Esophagus squamous epithelium (tissue), 5 donors: ENCODE measurements at places on chromosomes 6 and 20.

- no peaks in the 10 kb centered on the region for H3K36me3 ChIP-seq
- no peak overlapping the region for H3K27ac ChIP-seq
- no peak overlapping the region for H3K4me3 ChIP-seq
- H3K27me3 ChIP-seq = peaks cover 45% of the 10 kb centered on the region
- no peaks in the 10 kb centered on the region for H3K4me1 ChIP-seq
These were observed 22.9 kb upstream of the NPBWR2 start for GRCh38 chr20:64130271-64130670.

GRCh38 chr6:28558629-28559028, 32.9 kb downstream of the GPX5 start:
- DNase-seq = no peak
- H3K4me3 ChIP-seq = no peak overlapping the region
- H3K27me3 ChIP-seq = no peaks in the 10 kb centered on the region
- no peaks in the 10 kb centered on the region for H3K36me3 ChIP-seq
- H3K4me1 ChIP-seq = no peaks in the 10 kb centered on the region
- no peak overlapping the region for H3K27ac ChIP-seq

GRCh38 chr6:22873513-22874136, 304.3 kb downstream of the HDGFL1 start:
- H3K4me1 ChIP-seq = peaks cover 12% of the 10 kb centered on the region
- H3K27ac ChIP-seq = no peak overlapping the region
- H3K27me3 ChIP-seq = no peaks in the 10 kb centered on the region
- H3K36me3 ChIP-seq = no peaks in the 10 kb centered on the region
- no peak overlapping the region for H3K4me3 ChIP-seq

DNA sequence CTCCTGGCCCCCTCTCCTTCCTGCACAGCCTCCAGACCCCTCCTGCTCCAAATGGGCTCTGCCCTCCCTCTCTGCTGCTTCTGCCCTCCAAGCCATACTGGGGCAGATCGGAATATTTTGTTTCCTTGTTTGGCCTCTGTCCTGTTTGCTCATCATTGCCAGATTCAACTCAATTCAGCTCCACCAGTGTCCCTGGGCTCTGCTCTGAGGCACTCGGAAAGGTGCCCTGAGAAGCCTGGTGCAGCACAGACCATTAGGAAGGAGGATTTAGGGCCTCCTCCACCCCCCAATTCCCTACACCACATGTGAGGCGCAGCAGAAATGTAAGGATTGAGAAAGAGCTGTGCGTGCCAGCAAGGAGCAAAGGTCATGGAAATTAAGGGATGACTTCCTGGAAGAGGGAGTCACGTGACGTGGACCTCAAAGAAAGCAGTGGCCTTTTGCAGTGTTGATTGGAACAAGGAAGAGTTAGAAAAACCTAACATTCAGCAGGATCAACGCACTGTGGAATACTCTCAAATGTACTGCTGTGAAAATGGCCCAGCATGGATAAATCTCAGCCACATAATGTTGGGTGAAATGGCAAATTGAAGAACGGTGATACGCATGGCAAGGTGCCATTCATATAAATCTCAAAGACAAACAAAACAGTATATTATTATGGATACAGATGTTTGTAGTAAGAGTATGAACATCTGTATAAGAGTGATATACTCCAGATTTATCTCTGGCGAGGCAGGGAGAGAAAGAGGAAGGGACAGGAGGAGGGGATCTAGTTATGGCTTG, 229.5 kb upstream of the RNF24 start:
- H3K4me1 ChIP-seq = peaks cover 11% of the 10 kb centered on the region
- no peak overlapping the region for H3K4me3 ChIP-seq
- peaks cover 8% of the 10 kb centered on the region for H3K27me3 ChIP-seq
- no peaks in the 10 kb centered on the region for H3K36me3 ChIP-seq
- no peak for DNase-seq

- no peaks in the 10 kb centered on the region for H3K36me3 ChIP-seq
- H3K27ac ChIP-seq = no peak overlapping the region
- no peaks in the 10 kb centered on the region for H3K27me3 ChIP-seq
- DNase-seq = no peak
- H3K4me3 ChIP-seq = no peak overlapping the region
These were observed 154.1 kb downstream of the FOXA2 start for GRCh38 chr20:22430154-22430745.

- no peaks in the 10 kb centered on the region for H3K27me3 ChIP-seq
- H3K4me3 ChIP-seq = no peak overlapping the region
- peaks cover 4% of the 10 kb centered on the region for H3K4me1 ChIP-seq
- H3K27ac ChIP-seq = peak overlapping the region; percentile 49
- H3K36me3 ChIP-seq = no peaks in the 10 kb centered on the region
- no peak for DNase-seq
These were observed 20.0 kb upstream of the GSTA3 start for GRCh38 chr6:52929321-52930164.

GRCh38 chr6:162173466-162173865, 554.1 kb downstream of the PRKN start:
- no peak overlapping the region for H3K4me3 ChIP-seq
- no peaks in the 10 kb centered on the region for H3K4me1 ChIP-seq
- DNase-seq = no peak
- no peaks in the 10 kb centered on the region for H3K27me3 ChIP-seq
- no peak overlapping the region for H3K27ac ChIP-seq

GRCh38 chr6:85506441-85507093, 56.7 kb downstream of the NT5E start:
- H3K36me3 ChIP-seq = no peaks in the 10 kb centered on the region
- H3K27me3 ChIP-seq = no peaks in the 10 kb centered on the region
- no peak for DNase-seq
- H3K27ac ChIP-seq = no peak overlapping the region
- no peaks in the 10 kb centered on the region for H3K4me1 ChIP-seq

DNA sequence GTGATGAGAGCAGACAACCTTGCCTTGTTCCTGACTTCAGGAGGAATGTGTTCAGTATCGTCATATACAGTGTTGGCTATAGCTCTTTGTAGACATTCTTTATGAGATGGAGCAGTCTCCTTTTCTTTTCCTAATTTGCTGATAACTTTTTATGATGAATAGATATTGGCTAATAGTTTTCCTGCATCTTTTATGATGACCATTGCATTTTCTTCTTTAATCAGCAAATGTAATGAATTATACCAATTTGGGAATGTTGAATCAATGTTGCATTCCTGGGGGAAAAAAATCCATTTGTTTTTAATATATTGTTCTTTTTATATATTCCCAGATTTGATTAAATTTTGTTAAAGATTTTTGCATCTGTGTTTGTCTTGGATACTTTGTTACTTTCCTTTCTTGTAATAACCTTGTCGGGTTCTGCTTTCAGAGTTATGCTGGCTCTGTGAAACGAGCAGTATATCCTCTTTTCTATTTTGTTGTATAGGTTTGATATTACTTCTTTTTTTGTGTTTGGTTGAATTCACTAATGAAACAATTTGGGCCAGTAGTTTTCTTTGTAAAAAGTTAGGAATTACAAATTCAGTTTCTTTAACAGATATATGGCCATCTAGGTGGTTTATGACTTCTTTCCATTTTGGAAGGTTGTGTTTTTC, 23.9 kb downstream of the KDM1B start:
- DNase-seq = no peak
- H3K27me3 ChIP-seq = no peaks in the 10 kb centered on the region
- no peaks in the 10 kb centered on the region for H3K36me3 ChIP-seq
- H3K4me1 ChIP-seq = no peaks in the 10 kb centered on the region
- H3K4me3 ChIP-seq = no peak overlapping the region
- no peak overlapping the region for H3K27ac ChIP-seq

- DNase-seq = no peak
- H3K4me1 ChIP-seq = peaks cover 12% of the 10 kb centered on the region
- no peak overlapping the region for H3K27ac ChIP-seq
- no peaks in the 10 kb centered on the region for H3K36me3 ChIP-seq
These were observed 14.9 kb upstream of the FAM210B start for GRCh38 chr20:56343861-56344381.

- peaks cover 61% of the 10 kb centered on the region for H3K4me1 ChIP-seq
- no peaks in the 10 kb centered on the region for H3K36me3 ChIP-seq
- no peaks in the 10 kb centered on the region for H3K27me3 ChIP-seq
- peak overlapping the region; percentile 62 for H3K4me3 ChIP-seq
- H3K27ac ChIP-seq = peak overlapping the region; percentile 88
These were observed 2.0 kb downstream of the FOXQ1 start for GRCh38 chr6:1313767-1314503.

DNA sequence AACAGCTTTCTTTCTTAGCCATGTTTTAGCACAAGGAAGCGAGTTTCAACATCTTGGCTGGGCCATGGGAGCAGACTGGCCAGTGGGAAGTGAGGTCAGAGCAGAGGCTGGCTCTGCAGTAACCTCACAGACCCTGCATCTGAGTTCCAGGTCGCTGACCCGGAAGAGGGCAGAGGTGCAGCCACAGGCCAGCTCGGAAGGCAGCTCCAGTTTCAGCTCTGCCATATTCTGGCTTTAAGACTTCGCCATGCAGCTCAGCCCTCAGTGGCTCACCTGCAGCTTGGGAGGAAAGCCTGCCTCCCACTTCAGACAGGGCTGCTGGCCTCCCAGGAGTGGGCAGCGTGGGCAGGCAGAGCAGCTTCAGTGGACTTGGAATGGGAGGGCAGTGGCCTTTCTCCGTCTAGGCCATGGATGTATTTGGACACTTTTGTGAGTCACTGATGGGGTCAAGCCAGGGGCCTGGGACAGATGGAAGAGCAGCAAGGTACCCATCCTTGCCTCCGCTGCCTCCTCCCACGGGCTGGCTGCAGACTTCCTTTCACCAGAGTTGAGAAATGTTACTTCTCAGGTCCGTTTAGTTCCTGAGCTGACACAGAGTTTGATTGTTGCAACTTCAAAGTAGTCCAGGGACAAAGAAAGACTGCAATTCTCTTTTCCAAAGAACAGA, 18.5 kb downstream of the CST8 start:
- no peaks in the 10 kb centered on the region for H3K36me3 ChIP-seq
- DNase-seq = no peak
- no peaks in the 10 kb centered on the region for H3K4me1 ChIP-seq
- H3K27me3 ChIP-seq = no peaks in the 10 kb centered on the region

- no peaks in the 10 kb centered on the region for H3K27me3 ChIP-seq
- H3K4me1 ChIP-seq = no peaks in the 10 kb centered on the region
- no peak overlapping the region for H3K27ac ChIP-seq
These were observed 55.9 kb downstream of the RNF217 start for GRCh38 chr6:125018136-125018535.

- peaks cover 17% of the 10 kb centered on the region for H3K4me1 ChIP-seq
- H3K4me3 ChIP-seq = no peak overlapping the region
- H3K27ac ChIP-seq = no peak overlapping the region
- DNase-seq = no peak
These were observed 725.7 kb upstream of the FLRT3 start for GRCh38 chr20:15063081-15063480.

GRCh38 chr6:29748391-29749307, 25.4 kb downstream of the HLA-F start:
- peak overlapping the region; percentile 79 for H3K4me3 ChIP-seq
- no peak for DNase-seq
- H3K27ac ChIP-seq = peak overlapping the region; percentile 82
- H3K4me1 ChIP-seq = peaks cover 11% of the 10 kb centered on the region

DNA sequence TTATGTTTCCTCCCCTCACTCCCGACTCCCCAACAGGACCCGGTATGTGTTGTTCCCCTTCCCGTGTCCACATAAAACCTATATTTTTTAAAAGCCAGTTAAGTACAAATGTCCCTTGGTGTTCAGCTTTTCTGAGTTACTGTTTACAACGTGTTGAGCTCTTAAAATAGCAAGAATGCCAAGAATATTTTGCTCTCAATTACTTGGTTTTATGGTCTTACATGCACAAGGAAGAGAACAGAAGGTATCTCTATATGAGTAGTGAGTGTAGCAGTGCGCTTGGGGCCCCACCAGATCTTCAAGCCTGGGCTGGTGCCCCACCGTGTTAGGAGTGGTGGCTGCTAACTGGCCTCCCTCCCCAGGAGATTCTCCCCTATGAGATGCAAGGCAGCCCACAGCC, 75.3 kb downstream of the RIN2 start:
- no peak for DNase-seq
- H3K4me3 ChIP-seq = no peak overlapping the region
- H3K4me1 ChIP-seq = no peaks in the 10 kb centered on the region
- H3K27me3 ChIP-seq = no peaks in the 10 kb centered on the region
- no peak overlapping the region for H3K27ac ChIP-seq
- no peaks in the 10 kb centered on the region for H3K36me3 ChIP-seq

GRCh38 chr20:60785785-60786184, 466.3 kb upstream of the CDH4 start:
- H3K27me3 ChIP-seq = no peaks in the 10 kb centered on the region
- no peak overlapping the region for H3K4me3 ChIP-seq
- no peaks in the 10 kb centered on the region for H3K36me3 ChIP-seq
- no peak for DNase-seq
- H3K27ac ChIP-seq = no peak overlapping the region
- H3K4me1 ChIP-seq = no peaks in the 10 kb centered on the region

DNA sequence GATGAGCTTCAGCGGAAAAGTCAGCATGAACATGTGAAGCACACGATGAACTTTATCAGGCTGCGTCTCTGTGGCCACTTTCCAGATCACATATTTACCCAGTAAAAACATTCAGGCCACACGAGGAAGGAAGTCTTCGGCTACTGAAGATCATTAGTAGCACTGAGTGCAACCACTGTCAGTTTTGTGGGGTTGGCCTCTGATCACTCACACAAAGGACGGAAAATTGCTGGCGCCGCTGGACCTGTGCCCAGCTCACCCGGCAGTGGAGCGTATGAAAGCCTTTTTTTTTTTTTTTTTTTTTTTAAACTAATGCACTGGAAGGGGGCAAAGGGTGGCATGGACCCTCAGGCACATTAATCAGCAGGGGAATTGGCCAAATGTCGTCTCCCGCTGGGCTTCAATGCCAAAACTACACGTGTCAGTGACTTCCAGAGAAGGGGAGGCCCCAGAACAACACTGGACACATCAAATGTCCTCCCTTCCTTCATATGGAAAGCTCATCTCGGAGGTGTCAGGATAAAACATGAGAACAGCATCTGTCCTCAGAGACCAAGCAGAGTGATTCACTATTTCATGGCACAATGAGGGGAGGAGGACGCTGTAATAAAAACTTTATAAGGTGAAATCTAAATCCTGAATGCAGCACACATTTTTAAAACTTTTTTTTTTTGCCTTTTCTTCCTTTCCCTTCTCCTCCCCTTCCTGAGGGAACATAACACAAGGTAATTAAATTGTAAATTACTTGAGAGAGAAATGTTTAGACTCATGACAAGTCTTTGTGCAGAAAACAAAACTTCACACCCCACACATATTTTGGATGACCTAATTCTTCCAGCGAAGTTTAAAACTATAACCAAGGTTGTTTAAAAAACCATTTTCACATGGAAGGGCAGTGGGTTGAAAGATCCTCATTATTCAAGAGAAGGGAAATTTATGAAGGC, 223.4 kb downstream of the FOXC1 start:
- H3K4me1 ChIP-seq = peaks cover 11% of the 10 kb centered on the region
- no peaks in the 10 kb centered on the region for H3K27me3 ChIP-seq
- DNase-seq = no peak

- no peaks in the 10 kb centered on the region for H3K36me3 ChIP-seq
- no peak overlapping the region for H3K27ac ChIP-seq
- H3K27me3 ChIP-seq = no peaks in the 10 kb centered on the region
- no peak for DNase-seq
These were observed 89.9 kb downstream of the PLCB1 start for GRCh38 chr20:8221887-8222419.
